Left ventricle myocardium inferior (tissue), 1 donor: ENCODE measurements at places on chromosomes 13 and 19. TPM values are rescaled to one million over a fixed set of nuclear protein-coding genes. Genes with fewer than 3 reads are reported as not detected.

CDX2 gene
- total RNA-seq = not detected

MCEMP1 gene
- total RNA-seq = 0.60 TPM

NPAS1 gene
- total RNA-seq = not detected

GGN gene
- total RNA-seq = not detected

PRR22 gene
- total RNA-seq = 1.1 TPM

VSTM1 gene
- total RNA-seq = not detected

PODNL1 gene
- total RNA-seq = 1.9 TPM

UBE2L5 gene
- total RNA-seq = not detected

THSD1 gene
- total RNA-seq = 4.2 TPM

PEAK3 gene
- total RNA-seq = 0.77 TPM

CD70 gene
- not detected for total RNA-seq

SPC24 gene
- total RNA-seq = 3.9 TPM

NEK5 gene
- total RNA-seq = 0.25 TPM

METTL21C gene
- not detected for total RNA-seq

ERICH4 gene
- not detected for total RNA-seq

CFAP97D2 gene
- not detected for total RNA-seq

FOXA3 gene
- total RNA-seq = not detected

ZNF8 gene
- 4.9 TPM for total RNA-seq
